ENCODE measurements at places on chromosomes 5 and 9.

DNA sequence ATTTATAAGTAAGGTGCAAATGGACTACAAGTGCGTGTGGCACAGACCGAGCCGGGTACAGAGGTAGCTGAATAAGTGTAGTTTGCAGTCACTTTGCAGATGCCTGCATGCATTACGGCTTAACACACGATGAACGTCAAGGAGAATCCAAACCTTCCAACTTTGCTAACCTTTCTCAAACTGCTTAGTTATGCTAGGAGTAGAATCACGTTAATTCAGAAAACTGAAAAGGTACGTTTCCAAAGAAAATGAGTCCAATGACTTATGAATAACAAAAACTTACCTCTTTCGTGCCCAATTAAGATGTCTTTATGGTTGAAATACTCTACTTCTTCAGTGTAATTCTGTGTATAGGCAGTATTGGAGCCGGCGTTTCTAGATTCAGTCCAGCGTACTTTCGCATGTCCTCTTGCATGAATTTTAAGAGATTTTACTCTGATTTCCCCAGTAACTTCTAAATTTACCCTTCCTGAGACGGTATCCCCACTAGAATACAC, 539 bp downstream of the ARRDC3 start:
- DNase-seq, result peak; percentile 43

DNA sequence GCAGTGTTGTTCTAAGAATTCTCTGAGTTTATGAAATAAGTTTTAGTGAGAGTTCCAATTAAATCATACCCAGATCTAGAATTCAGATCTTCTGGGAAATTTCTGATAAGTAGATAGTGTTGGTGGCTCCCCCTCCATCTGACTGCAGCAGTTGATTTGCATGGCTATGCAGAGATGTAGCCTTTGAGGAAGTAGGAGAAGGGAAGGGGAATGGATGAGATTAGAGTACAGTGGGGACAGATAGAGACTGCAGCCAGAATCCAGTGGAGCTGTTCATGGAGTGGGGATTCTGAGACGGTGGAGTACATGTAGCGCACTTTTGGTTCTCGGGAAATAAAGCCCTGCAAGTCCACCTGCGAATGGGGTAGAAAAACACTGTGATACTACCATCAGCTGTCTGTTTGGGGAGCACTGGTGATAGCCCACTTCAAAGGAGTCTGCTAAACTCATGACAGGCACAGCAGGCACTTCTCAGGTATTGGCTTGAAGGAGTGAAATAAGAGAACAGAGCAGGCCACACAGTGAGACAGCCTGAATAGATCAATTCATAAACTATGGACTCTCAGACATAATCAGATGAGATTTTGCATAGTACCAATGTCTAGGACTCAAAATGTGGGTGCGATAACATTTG, 96.8 kb downstream of the ALDH1A1 start:
- no peak for DNase-seq

DNA sequence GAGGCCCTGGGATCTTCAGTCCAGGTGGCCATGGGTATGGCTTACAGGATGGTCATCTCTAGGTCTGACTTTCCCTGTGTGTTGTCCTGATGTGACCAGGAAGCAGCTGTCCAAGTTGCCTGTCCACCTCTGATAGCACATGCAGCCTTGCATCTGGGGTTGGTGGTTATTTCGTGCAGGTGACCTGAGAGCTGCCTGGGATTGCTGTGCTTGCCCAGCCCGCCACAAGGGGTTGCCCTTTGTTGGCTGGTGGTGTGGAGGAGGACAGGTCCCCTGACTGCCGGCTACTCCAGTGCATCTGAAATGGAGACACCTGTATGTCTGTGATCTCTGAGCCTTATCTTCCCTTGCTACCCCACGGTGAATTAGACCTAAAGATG, 212.6 kb downstream of the ARHGAP26 start:
- DNase-seq, result peak; percentile 43

DNA sequence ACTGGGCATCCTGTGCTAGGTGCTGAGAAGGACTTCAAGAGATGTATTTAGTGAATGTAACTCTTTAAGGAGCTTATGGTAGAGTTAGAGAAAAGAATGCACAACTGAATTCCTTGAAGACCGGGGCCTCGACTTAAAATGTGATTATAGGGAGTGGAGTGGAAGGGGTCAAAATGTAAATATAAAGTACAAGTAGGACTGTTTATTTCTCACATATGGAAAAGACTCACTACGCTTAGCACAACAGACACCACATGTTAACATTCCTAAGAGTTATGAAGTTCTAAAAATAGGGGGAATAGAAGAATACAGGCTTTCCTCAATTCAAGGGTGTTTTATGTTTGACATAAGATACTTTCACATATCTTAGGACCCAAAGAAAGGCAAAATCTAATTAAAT, 117.8 kb upstream of the OSMR start:
- DNase-seq, result no peak

- no peak for DNase-seq
Observed at GRCh38 chr9:100586093-100586492, 8.2 kb downstream of the CAVIN4 start.

GRCh38 chr5:178296066-178296465, 63.5 kb upstream of the PHYKPL start:
- no peak for DNase-seq

- no peak for DNase-seq
Observed at GRCh38 chr5:66639037-66639436, 42.8 kb downstream of the MAST4 start.

DNA sequence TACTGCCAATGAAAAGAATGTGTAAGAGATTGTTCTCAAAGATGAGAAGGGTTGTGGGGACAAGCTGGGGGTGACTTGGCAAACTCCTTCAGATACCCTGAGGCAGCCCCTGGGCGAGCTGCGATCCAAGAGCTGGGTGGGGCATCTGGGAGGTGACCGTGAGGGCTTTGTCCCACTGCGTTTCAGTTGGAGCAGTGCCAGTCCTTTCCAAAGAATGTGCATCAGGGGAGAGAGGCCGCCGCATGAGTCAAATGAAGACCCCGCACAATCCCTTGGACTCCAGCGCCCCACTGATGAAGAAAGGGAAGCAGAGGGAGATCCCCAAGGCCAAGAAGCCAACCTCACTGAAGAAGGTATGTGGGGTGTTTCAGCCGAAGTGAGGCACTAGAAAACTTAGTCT, 28.4 kb downstream of the SECISBP2 start:
- DNase-seq, result no peak

DNA sequence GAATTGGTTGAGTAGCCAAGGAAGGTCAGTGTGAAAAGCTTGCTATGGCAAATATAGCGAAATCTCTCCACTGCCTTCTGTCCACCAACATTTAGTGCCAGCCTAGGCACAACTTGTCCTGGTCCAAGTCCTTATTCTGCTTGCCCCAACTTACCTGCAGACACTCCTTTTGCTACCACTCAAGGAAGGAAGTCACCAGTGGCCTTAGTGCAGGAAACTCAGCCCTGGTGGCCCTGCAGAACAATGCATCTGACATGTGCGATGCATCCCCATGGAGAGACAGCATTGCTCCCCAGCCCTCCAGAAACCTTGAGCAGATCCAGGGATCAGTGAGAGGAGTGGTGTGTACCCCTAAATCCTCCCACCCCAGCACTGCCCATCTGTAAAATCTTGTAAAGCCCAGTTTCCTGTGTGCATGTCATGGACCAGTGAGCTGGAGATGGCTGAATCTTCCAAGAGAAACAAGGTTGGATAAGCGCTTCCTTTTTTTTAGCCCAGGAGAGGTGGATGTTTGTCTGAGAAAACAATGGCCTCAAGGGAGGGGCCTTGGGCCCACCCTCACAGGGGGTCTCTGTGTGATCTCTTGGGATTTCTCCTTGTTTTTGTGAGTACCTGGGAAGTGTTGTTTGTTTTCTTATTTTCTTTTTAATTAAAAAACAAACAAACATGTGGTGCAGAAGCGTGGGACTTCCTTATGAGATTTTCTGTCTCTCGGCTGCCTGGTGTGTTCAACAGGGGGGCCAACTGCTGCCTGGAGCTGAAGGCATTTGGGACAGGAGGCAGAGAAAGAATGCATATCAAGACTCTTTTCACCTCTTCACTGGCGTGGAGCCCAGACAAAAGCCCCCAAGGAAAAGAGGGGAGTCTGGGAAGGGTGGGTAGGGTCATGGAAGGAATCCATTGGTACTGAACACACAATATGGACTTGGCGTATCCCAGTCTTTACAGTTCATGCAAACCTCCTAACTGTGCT, 3.6 kb downstream of the FOXI1 start:
- peak; percentile 34 for DNase-seq

DNA sequence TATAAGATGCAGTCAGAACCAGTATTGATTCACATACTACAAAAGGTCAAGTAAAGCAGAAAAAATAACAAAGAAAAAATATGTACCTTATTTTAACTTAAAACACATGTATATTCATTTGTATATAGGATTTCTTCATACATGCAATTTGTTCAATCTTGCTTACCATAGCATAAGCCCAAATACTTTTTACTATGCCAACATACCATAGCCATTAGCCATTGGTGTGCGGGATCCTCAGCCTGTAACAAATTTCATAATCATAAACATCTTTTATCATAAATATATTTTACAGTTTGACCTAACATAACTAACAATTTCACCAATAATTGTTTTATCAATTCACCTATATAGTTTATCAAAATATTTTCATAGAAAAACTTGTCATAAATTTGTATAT, 51.1 kb downstream of the MPDZ start:
- DNase-seq, result no peak

GRCh38 chr9:93231121-93231694, 47.3 kb downstream of the WNK2 start:
- DNase-seq, result no peak

DNA sequence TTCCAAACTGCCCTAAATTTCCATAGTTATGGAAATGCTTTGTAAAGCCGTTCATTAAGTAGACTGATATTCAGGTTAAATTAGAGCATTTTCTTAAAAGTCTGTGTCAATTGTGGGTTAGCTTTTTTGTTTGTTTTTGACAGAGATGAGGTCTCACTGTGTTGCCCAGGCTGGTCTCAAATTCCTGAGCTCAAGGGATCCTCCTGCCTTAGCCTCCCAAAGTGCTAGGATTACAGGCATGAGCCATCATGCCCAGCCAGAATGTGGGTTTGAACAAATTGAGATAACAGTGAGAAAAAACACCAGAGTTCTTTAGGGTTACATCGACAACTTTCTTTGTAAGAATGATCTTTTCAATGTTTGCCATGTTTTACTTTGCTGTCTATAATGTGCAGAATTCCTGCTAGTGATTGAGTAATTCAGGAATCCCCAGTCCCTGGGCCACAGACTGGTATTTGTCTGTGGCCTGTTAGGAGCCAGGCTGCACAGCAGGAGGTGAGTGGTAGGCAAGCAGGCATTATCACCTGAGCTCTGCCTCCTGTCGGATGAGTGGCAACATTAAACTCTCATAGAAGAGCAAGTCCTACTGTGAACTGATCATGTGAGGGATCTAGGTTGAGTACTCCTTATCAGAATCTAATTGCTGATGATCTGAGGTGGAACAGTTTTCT, 80.5 kb downstream of the RAI14 start:
- peak; percentile 60 for DNase-seq

- DNase-seq, result no peak
Observed at GRCh38 chr5:78560000-78560855, 88.3 kb downstream of the LHFPL2 start.

DNA sequence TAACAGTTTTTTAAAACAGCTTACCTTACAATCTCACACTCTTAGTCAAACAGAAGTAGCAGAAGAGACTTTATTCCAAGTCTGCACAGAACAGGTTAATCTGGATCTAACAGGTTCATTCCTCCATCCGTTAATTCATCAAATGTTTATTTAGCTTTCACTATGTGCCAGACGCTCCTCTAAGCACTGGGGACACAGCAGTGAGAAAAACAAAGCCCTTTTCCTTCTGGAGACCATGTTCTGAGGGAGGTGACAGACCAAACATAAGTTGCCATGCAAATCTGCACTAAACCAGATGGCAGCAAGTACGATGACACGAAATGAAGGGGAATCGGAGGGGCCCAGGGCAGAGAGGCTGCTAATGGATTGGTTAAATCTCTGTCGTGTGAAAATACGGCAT, 17.1 kb upstream of the GLIPR2 start:
- DNase-seq, result no peak

- DNase-seq, result peak; percentile 14
Observed at GRCh38 chr9:101235105-101235866, 149.5 kb downstream of the BAAT start.

All from ELF-1 (cell line).